ENCODE measurements at places on chromosomes 3 and 15. TPM values are rescaled to one million over a fixed set of nuclear protein-coding genes. Genes with fewer than 3 reads are reported as not detected.
A peak's percentile ranks its signal among the peaks of the same experiment; 100 is the strongest.

The LMAN1L gene
- not detected for total RNA-seq

- no peak for DNase-seq
Measured at GRCh38 chr15:45183511-45183910, 4.3 kb downstream of the SHF start.

- DNase-seq, result peak; percentile 58
Measured at GRCh38 chr3:135503760-135504686, 461.5 kb upstream of the PPP2R3A start.

GRCh38 chr15:98669638-98670037, 21.3 kb downstream of the IGF1R start:
- DNase-seq, result no peak

GRCh38 chr15:57237301-57237642, 139.0 kb upstream of the CGNL1 start:
- no peak for DNase-seq

DNA sequence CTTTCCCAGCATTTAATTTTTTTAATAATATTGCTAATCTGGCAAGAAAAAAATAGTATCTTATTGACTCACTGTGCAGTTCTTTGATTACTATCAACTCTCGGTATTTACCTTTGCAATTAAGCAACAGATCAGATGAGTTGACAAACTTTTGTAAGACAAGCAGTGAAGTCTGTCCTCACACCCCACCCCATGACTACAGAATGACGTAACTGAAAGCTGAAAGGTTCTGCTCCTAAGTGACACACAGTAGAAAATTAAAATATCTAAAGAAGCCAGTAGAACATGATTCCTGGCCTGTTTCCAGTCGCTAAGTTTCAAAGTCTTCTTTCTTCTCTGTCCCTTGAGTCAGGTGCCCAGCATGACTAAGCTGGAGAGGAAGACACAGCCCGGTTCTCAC, 135.5 kb downstream of the STT3B start:
- no peak for DNase-seq
